Umbilical cord (tissue), 2 donors: ENCODE measurements at places on chromosomes 12 and 14.

GRCh38 chr14:83883732-83884131, 1646.2 kb upstream of the FLRT2 start:
- no peak for DNase-seq

DNA sequence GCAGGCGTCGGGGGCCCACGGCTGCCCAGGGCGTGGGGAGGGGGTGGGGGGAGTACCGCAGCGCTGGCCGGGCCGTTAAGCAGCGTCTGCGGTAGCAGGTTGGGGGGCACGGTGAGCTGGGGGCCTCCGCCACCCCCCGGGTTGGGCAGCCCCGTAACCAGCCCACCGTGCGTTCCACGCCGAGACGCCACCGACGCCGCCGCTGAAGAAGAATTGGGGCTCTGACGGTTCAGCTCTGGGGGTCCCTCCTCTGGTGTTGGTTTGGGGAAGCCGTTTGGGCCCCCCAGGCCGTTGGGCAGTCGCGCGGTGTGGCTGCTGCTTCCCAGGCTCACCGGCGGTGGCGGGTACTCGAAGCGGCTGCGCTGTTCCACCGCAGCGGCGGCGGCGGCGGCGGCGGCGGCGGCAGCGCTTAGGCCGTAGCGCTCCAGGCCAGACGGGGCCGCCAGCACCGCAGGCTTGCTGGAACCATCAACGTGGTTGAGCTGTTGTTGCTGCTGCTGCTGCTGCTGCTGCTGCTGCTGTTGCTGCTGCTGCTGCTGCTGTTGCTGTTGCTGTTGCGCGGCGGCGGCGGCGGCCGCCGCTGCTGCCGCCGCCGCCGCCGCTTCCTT, 1.5 kb downstream of the IRF2BPL start:
- DNase-seq = peak; percentile 43

- DNase-seq = no peak
Measured at GRCh38 chr14:93028724-93029076, 87.0 kb downstream of the ITPK1 start.

- no peak for DNase-seq
Measured at GRCh38 chr12:99271071-99271470, 376.5 kb upstream of the GARIN6 start.

- DNase-seq = no peak
Measured at GRCh38 chr14:103296007-103296406, 38.0 kb upstream of the EIF5 start.

- DNase-seq = no peak
Measured at GRCh38 chr12:70415987-70416386, 49.9 kb downstream of the KCNMB4 start.

DNA sequence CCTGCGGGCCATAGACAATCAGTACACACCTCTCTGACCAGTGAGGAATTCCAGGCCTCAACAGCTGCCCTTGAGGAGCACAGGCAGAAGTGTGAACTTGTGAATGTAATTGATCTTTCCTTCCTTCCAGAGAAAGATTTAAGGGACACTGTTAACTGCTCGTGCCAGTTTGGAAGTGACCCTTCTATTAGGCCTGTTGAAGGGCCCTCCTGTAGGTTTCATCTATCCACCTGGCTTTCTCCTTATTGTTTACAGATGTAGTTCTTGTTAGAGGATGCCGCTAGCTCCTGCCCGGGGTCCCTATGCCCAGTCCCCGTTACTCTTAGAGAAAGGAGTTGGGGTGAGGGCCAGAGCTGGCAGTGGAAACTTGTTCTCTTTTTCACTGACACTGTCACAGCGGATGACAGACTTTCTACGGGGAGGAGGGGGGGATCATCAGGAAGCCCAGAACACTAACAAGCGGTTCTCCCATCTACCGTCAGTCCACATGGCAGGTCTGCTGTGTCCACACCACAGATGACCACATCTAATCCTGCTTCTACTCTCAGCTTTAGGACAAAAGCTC, 42.6 kb downstream of the SH2B3 start:
- DNase-seq = no peak

DNA sequence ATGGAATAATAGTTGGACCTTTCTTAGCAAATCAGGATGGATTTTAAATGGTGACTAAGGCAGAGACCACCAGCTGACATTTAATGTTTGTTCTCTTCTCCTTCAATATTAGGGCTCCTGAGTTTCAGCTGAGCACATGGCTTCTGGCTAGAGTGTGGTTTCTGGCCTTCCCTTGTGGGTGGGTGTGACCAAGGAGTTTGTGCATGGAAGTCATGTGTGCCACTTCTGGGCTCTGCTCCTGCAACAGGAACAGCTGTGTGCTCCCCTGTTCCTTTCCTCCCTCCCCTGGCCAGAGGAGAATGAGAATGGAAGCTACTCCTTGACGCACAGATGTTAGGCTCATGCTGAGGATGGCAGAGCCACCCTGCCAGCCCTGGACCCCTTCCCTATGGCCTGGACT, 44.2 kb downstream of the CCDC175 start:
- DNase-seq = no peak

GRCh38 chr12:2336409-2336829, 283.6 kb downstream of the CACNA1C start:
- peak; percentile 98 for DNase-seq

GRCh38 chr12:119383206-119383605, 48.7 kb downstream of the CCDC60 start:
- no peak for DNase-seq

DNA sequence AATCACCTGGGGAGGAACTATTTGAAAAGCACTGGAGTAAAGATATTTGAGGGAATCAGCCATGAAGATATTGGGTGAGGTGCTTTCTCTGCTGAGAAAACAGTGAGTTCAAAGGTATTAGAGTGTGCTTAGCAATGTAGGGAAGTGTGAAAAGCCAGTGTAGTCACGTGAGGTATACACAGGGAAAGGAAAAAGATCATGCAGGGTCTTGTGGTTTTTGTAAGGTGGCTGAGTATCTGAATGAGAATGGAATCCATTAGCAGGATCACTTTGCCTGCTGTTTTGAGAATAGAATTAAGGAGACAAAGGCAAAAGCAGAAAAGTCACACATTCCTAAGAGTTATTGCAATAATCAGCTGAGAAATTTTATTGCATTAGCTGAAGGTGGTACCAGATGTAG, 193.0 kb downstream of the PIK3C2G start:
- no peak for DNase-seq

DNA sequence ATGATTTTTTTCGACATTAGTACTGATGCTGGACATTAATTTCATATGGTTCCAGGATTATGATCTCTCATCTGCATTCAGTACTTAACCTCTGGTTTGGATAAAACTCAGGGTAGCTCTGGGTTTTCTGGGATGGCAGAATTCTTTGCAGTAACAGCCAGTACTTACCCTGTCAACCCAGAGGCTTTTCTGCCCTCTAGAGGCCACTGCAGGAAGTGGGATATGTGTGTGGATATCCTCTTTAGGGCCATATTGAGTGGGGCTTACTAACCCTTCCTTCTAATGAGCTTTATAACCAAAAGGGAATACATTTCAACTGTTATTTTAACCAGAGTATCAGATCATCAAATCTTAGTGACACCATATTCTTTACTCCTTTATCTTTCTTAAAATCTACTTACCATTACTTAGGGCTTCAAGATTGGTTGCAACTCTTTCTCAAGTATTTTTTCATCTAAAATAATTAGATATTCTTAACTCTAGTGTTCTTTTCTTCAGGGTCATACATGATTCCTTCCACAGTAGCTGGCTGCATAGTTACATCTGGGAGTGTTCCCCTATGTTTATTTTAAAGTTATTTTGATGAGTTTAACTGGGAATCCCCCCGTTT, 488.0 kb upstream of the STXBP6 start:
- peak; percentile 10 for DNase-seq

GRCh38 chr14:88804035-88804434, 11.3 kb upstream of the EML5 start:
- DNase-seq = no peak

- peak; percentile 56 for DNase-seq
Measured at GRCh38 chr14:32202491-32202997, 525 bp downstream of the RNU6-8 start.

DNA sequence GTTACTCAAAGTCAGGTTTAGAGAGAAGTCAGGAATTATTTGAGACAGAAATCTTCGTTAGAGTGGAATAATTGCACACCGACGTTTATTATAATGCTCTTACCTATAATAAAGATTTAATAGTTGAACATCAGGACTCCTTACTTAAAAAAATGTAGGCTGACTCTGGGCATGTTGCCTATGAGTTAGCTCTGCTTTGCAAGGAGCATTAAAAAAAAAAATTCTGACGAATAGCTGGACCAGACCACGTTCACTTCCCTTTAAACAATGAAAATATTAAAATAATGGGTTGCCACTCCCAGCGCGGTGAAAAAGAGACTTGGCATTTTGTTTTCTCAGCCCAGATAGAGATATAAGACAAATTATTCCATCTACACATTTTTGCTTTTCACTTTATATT, 574 bp upstream of the FANCM start:
- DNase-seq = no peak

DNA sequence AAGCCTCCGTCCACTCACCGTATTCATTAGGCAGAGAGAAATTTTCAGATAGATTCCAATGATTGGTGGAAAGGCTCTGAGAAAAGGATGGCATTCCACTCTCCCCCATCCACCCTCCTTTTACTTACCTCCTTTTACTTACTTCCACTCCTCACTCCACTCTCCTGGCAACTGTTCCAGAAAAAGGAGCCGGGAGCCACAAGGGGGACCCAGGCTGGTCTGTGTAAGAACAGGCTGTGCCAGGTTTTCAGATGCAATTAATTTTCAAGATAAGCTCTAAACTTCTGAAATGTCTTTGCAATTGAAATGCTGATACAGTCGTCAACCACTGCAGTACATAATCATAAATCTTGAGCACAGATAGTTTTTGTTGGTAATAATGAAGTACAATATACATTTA, 248.8 kb downstream of the ANO6 start:
- no peak for DNase-seq

DNA sequence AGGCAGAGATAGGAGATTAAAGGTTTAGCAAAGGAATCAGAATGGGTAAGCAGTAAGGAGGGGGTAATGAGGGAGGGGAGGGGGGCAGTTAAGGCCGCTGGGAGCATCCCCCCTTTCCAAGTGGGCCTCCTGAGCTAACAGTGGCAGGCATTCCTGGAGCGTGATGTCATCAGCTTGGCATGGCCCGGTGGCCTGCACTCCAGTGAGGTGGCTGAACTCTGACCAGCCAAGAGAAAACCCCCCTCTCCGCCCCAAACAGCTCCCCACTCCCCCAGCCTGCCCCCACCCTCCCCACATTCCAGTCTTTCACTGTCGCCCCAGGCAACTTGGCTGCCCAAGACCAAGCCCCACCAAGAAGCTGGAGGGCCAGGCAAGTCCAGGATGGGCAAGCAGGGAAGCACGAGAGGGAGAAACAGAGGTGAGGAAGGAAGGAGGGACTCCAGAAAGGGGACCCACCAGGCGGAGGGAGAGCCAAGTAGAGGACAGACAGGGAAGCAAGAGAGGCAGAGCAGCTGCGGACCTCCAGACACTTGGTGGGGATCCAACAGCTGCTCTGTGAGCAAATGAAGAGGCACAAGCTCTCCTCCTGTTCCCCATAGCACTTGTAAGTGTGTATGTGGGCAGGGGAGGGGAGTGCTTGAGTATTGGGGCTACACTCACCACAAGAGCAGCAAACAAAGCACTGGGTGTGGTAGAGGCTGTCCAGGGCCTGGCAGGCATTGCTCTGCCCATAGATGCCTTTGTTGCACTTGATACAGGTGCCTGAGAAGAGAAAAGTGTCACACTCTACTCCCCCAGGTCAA, 4.5 kb downstream of the AJUBA start:
- DNase-seq = peak; percentile 90

DNA sequence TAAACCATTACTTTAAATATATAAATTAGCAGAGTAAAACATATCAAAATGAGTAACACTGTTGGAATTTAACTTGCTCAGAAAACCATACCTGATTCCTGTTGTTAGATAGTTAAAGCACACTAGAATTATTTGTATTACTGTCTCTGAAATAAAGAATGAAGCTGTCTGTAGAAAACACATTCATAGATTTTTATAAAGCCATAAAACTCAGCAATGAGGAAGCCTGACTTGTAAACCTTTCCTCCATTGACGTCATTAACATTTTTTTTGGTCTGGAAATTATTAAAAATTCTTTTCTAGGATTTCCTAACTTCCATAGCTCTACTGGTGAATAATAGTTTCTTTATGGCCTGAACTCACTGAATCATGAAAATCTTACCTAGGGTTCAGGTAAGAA, 147.6 kb downstream of the BRMS1L start:
- DNase-seq = no peak

DNA sequence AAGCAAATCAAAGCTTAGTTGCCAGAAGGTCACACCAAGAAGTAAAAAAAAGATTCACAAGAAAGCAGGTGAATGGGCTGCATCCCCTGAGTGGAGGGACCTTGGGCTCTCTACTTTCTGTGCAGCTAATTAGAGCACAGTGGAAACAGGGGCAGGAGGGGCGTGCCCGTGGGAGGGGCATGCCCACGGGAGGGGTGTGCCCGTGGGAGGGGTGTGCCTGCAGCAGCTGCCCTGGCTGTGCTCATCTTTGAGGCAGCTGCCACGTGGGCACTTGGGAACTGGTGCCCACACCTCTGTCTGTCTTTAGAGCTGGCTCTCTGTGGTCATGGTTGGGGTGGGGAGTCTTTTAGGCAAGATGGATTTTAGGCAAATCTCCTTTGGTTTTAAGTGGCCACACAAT, 60.0 kb downstream of the EML1 start:
- DNase-seq = no peak

DNA sequence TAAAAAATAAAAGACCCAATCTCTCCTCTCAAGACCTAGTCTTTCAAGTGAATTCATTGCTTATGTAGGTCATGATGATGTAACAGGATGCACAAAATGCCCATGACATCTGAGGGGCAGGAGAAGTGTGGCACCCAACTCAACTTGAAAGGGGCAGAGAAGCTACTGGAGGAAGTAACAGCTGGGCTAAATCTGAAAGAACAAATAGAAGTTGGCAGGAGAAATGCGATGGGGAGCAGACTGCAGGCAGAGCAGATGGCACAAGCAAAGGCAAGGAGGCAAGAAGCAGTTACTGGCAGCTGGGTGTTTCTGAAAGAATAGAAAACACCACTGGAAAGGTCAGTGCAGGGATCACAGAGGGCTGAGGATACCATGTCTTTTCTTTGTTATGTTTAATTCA, 14.6 kb downstream of the SLC38A4 start:
- no peak for DNase-seq

- DNase-seq = no peak
Measured at GRCh38 chr12:68359674-68360073, 27.5 kb upstream of the MDM1 start.

DNA sequence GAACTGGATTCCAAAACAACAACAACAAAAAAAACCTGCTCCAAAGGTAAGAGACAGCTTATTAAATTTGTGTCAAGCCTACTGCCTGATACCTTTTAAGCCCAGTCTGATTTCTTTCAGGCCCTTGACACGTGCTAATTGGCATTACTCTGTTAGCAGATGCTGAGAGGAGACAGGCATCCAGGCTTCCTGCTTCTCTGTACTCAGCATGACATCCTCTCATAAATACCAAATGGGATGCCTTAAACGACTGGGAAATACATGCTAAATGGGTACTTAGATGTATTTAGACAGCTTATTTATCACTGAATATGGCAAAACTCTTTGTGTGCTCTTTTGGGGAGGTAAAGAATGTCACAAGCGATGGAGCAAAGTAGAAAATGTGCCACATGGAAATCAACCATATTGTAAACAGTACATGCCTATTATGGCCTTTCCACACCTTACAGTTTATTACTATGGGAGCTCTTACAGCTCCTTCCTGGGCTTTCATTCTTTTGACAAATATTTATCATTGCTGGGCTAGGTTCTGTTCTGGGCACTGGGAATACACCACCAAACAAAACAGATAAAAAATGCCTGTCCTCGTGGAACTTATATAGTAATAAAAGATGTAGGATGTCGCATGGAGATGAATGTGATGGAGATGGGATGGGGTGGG, 11.5 kb upstream of the PCED1B start:
- no peak for DNase-seq
